ENCODE measurements at places on chromosomes 12 and 14.

DNA sequence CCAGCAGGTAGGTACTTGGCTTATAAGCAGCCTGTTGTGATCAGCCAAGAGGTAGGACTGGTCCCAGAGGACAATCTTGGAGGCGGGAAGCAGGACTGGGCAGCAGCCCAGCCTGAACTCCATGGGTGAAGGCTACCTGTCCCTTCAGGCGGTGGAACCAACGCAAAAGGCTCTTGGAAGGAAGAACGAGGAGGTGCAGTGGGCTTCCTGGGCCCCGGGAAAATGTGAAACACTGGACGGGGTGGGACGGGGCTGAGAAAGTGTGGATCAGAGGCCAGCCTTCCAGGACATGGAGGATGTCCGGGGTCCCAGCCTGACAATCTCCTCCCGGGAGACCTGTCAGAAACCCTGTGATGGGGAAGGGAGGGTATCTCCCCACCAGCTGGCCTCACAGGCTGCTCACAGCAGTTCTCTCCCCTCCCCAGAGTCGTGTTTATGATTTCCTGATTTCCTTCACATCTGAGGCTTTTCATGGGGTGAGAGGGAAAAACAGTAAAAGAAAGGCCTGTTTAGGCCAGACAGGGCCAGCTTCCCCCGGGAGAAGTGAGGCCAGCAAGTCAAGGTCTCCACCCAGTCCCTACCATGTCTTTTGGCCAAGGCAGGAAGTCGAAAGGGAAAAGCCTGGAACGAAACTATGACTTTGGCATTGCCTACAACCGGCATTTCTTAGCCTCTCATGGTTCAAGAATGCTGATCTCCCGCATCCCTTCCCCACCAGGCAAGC is 11.3 kb downstream of the CMKLR1 start:
- no peak for DNase-seq

DNA sequence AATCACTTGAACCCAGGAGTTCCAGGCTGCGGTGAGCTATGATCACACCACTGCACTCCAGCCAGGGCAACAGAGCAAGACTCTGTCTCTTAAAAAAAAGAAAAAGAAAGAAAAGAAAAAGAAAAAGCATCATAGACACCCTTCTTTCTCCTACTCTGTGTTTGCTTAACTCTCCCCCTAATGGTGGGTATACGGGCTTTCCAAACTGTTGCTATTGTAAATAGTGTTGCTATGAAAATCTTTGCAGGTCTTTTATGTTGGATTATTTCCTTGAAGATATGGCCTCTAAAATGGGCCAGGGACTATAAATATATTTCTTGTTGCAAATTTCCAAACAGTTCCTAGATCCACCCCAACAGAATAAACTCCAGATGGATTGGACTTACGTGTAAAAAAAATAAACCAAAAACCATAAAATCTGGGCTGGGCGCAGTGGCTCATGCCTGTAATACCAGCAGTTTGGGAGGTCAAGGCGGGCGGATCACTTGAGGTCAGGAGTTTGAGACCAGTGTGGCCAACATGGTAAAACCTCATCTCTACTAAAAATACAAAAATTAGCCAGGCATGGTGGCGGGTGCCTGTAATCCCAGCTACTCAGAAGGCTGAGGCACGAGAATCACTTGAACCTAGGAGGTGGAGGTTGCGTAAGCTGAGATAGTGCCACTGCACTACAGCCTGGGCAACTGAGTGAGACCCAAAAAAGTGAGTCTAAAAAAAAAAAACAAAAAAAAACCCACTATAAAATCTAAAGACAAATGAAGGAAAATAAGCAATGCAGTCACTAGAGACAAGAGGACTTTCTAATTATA is 25.9 kb downstream of the NFKBIA start:
- no peak for DNase-seq

GRCh38 chr14:79417961-79418360 is 793.3 kb downstream of the DIO2 start:
- DNase-seq = no peak

DNA sequence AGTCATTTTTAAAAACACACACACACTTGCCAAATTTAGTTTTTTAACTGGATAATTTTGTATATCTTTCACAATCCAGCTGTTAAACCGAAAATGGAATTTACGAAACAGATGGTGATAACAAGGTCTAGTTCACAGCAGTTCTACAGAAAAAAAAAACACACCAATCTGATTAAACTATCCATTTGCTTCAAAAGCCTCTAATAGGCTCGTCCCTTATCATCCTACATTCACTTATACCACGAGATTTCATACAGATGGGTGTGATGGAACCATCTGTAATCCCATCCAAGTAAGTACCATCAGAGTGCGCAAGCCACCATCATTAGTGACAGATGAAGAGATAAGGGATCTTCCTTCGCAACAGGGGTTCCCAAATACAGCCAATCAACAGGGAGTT is 20.1 kb downstream of the GCH1 start:
- no peak for DNase-seq

- peak; percentile 56 for DNase-seq
Observed at GRCh38 chr12:1488908-1489381, 105.4 kb downstream of the FBXL14 start.

- peak; percentile 39 for DNase-seq
Observed at GRCh38 chr14:31449971-31450610, 7.2 kb downstream of the DTD2 start.

GRCh38 chr12:81617915-81618314 is 141.2 kb downstream of the PPFIA2 start:
- DNase-seq = no peak

DNA sequence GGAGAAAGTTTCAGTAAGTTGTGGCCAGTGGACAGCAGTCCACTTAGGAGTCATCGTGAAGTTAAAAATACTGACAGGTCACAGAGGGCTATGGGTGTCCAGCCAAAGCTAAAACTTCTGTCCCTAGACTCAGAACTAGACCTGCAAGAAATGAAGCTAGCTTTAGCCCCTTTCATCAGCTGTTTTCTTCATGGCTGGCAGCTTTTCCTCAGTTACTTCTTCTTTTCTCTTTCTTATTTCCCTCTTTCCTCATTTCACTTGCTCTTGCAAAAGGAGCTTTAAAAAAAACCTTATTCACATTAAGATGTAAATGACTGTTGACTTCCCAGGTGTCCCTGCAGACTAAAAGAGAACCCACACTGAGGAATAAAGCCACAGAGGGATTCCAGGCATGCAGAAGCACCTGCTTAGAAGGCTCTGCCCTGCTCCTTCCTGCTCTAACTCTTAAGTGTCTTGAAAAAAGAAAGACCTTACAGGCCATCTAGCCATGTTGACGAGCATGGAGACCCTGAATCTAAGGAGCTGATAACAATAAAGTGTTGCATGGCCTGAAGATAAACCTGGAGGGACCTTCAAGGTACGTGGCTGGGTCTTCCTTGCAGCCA is 69.7 kb upstream of the CCND2 start:
- DNase-seq = no peak

- DNase-seq = no peak
Observed at GRCh38 chr12:11822081-11822834, 172.8 kb downstream of the ETV6 start.

DNA sequence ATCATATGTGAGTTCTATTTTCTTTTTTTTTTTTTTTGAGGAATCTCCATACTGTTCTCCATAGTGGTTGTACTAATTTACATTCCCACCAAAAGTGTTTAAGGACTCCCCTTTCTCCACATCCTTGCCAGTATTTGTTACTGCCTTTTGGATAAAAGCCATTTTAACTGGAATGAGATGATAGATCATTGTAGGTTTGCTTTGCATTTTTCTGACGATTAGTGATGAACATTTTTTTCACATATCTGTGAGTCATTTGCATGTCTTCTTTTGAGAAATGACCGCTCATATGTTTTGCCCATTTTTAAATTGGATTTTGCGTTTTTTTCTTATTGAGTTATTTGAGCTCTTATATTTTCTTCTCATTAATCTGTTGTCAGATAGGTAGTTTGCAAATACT is 394.8 kb downstream of the LRFN5 start:
- DNase-seq = no peak

- peak; percentile 45 for DNase-seq
Observed at GRCh38 chr12:94147991-94148738, at the start of gene PLXNC1. PLXNC1 (plus strand) TSS chr12:94148577; CDS start chr12:94148972, 395 bp downstream.

All from Jurkat, Clone E6-1 (cell line).